ENCODE measurements at places on chromosomes 4 and X.

- no peak for DNase-seq
Measured at GRCh38 chr4:36835246-36835645, 409.3 kb upstream of the NWD2 start.

GRCh38 chr4:76993787-76994641, 44.5 kb downstream of the SEPTIN11 start:
- DNase-seq = peak; percentile 85

GRCh38 chrX:39065051-39065871, 264.0 kb downstream of the MID1IP1 start:
- peak; percentile 10 for DNase-seq

DNA sequence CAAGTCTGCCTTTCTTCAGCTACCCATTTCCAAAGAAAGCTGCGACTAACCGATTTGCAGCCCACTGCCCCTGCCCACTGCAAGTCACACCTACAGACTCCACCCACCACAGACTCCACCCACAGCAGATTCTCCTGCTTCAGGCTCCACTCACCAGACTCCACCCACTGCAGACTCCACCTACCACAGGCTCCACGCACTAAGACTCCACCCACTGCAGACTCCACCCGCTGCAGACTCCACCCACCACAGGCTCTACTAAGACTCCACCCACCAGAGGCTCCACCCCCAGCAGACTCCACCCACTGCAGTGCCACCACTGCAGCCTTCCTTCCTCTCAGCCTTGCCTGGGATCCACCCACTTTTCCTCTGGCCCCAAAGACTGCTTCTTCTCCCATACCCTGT, 41.3 kb downstream of the ABLIM2 start:
- DNase-seq = no peak

DNA sequence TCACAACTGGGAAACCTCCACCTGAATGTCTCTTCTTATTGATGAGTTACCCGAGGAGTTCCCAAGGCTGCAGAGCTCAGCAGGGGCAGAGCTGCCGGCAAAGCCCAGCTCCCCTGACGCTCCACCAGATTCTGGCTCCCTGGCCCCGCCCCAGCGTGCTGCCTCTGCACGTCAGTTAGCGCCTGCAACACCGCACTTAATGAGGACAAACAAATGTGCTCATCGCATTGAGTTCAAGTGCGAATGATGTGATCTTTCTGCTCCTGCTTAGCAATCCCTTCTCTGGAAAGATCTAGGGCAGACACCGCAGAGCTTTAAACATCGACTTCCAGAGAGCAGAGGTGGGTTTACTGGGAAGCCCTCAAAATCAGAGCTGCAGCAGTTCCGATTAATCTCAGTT, 55.5 kb upstream of the FBXW7 start:
- no peak for DNase-seq

DNA sequence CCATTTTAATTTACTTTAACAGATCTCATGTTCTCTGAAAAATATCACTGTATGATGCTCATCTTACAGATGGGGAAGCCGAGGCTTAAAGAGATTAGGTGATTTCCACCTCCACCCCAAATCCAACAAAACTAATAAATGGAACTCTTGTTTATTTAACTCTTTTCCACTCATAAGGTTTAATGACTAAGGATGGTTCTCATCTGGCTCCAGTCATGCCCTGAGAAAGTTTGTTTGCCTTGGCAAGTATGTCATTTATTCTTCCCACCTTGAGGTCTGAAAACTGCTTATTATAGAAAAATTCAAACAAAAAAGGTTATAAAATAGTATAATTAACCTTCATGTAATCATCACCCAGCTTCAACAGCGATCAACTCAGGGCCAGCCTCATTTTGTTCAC, 56.3 kb downstream of the PPEF2 start:
- DNase-seq = no peak

DNA sequence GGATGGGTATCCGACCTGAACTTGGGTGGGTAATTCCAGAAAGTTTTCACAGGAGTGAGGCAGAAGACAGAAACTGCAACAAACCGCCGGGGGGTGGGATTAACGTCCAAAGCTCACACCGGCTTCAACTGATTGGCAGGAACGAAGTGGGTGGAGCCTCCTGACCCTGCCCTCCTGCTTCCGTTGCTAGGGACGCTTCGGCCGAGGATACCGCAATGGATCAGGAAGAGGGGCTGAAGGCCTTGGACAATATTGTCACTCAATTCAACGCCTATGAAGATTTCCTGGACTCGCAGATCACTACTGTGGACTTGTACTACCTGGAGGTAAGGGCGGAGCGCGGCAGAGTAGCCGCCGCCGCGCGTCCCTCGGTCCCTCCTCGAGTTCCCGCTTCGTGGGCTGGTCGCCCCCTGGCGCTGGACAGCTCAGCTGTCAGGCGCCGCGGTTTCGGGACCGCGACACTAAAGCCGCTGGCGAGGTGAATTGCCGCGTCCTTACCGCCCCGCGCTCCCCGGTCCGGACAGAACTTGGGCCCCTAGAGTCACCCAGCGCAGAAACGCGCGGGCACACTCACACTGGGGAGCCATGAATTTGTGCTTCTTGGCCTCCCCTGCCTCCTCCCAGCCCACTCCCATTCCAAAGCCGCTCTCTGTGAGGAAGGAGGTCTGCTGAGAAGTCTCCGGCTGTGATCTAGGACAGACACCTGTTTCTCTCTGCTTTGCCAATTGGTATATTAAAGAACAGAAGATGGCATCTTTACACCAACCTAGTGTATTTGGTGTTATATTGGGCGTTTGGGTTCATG, at the start of gene CFAP299:
Gene CFAP299 (plus strand): TSS at position 177 of the 805 bp plus-strand sequence.
- peak; percentile 78 for DNase-seq

- DNase-seq = no peak
Measured at GRCh38 chr4:165872461-165873297, at the start of gene TLL1. TLL1 (plus strand) TSS chr4:165873237; CDS start chr4:165873905, 668 bp downstream.

DNA sequence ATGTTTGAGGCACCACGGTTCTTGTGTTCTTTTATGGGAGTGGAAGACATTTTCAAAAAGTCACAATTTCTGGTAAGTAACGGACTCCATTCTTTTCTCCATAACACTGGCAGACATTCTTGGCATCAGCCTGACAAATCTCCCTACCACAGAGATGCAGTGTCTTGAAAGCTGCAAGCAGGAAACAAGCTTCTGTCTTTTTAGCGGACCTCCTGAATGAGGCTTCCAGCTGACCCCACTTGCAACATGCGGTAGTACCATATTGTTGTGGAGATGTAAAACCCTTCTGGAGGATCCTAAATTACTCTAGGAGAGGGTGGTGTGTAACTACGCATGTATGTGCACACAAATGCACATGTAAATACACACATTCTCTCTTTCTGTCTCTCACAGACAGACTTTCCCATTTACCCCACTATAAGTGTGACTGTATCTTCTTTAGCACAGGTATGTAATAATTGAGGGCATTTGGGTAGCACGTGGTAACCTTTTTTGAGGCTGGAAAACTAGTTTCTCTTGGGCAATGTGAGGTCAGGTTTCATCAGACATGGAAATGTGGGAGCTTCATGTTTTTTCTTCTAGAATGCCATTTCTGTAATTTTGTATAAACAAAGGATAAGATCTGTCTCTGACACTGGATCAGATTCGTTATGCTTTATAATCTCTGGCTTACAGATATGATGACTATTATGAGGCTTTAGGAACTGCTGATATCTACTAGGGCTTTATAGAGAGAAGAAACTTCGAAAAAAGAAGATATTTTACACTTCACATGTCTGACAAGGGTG, 130.1 kb downstream of the MGST2 start:
- no peak for DNase-seq

GRCh38 chr4:153112041-153112441, 92.2 kb upstream of the TRIM2 start:
- DNase-seq = no peak

DNA sequence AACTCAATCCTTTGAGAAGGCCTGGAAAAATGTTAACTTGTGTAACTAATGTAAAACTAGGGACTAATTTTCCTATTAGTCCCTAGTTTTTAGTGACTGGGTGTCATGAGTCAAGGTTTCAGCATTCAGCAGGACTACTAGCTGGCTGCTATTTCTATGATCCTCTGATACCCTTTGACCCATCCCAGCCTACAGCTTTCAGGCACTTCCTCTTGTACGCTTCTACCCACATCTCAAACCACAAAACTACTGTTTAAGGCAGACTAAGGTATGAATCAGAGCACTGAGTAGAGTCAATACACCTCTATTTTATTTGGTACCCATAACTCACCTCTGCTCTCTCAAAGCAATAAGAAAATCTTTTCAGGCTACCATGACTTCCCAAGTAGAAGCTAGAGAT, 809.6 kb downstream of the PDHA2 start:
- no peak for DNase-seq

DNA sequence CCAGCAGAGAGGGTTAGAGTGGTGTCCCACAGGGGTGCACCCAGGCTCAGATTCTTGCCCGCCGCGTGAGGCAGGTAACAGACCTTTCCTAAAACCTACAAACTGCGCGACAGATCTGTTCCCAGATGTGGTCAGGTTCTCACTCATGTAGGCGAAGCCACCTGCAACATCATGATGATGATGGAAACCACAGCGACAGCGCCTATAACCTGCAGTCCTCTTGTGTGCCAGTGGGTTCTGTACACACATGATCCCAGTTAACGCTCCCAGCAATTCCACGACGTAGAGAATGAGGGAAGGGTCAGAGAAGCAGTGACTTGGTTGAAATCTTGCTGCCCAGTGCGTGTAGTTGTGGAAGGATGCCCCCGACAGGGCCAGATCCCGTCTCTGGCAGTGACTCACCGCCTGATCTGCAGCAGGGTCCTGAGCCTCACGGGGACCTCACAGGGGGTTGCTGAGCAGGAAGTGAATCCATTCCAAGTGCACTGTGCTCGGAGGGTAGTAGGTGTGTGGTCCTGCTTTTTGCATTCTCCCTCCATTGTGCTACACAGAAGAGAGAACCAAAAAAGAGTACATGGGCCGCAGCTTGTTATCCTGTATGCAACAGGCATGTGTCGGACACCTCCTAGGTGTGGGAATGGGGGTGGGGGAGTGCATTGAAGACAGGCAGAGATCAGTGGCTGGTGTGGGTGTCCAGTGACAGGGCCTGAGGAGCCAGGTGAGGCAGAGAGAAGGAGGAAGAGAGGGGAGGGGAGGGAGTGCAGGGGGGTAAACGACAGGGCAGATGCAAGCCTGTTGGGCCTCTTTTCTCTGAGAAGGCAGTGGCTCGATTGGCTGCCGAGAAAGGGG, 66.6 kb downstream of the MTMR1 start:
- no peak for DNase-seq

GRCh38 chr4:159766241-159766640, 663.4 kb downstream of the RAPGEF2 start:
- DNase-seq = no peak

DNA sequence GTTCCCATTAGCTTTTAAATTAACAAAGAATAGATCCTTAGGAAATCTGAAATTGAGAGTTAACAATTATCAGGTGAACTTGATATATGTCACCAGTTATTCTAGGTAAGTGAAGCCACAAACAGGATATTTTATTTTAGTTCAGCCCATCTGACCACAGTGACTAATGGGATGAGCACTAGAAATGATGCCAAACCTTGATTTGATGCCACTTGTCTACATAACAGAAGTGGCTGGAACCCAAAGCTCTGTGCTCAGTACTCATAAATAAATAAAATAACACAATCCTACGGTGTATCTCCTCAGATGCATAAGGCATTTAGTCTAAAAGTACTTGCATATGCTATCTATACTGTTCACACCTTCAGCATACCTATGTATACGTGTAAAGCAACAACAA, 12.2 kb downstream of the SLITRK4 start:
- no peak for DNase-seq

DNA sequence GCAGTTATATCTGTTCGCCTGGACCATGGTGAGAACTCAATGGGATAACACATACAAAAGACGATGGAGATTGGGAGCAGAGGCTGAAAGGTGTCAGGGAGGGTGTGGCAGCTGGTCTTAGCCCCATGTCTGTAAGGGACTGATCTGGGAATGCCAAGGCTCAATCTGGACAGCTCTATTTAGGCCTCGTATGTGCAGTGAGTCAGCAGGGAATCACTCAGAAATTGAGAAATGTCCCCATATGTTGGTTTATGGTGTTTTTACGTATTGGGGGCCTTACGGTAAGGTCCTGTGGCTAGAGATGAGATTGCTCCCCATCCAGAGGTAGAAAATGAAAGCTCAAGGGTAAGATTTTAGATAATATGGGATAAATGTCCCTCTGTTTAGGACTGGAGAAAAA, 71.4 kb upstream of the TTC29 start:
- DNase-seq = no peak

DNA sequence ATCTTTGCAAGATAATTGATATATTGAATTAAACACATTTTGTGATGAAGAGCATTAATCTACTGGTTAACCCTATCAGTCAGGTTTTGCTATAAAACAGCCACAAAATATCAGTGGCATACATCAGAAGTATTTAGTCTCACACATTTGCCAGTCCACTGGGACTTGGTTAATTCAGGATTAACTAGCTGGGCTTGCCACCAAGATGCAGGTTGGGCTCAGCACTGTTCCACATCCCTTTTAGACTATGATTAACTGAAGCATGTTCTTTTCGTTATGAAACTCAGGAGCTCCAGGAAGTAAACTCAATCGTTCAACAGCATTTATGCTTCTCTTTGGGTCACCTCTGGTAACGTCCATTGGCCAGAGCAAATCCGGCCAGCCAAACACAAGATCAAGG, 538.1 kb upstream of the HS3ST1 start:
- no peak for DNase-seq

DNA sequence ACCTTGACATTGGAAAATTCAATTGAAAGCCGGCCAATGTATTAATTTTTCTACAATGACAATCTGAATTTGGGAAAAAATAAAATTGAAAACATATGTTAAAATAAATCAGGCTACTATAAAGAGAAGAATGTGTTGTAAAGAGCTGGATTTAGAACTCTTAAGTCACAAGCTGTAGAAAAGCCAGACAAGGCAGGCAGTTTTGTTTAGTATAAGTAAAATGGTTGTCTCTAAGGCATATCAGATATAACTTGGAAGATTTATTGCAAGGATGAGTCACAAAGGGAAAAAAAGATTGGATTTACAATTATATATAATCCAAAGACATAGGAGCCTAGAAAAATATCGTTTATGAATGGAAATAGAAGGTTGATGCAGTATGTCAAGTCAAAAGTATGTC, 549.1 kb upstream of the EPHA5 start:
- DNase-seq = no peak

DNA sequence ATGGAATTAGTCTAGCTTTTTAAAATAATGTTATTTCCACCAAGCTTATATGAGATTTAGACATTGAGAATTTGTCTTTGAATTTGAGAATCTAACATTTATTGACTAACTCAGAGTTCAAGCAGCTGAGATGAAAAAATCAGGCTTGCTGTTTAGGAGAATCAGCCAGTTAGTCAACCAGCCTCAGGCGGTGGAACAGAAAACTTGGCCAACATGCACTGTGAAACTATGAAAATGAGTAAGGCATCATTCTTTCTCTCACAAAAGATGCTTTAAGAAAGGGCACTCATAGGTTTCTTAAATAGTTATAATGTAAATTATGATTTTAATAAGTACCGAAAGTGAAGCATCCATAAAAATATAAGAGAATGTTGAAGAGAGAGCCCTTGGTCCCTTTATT, 84.2 kb downstream of the NFKB1 start:
- DNase-seq = no peak

GRCh38 chr4:148986951-148987350, 544.7 kb upstream of the NR3C2 start:
- no peak for DNase-seq

All from NCI-H187 (cell line).